H4 (cell line): ENCODE measurements at places on chromosomes 6 and 20. TPM values are rescaled to one million over a fixed set of nuclear protein-coding genes. Genes with fewer than 3 reads are reported as not detected.

Gene BPIFB2
- not detected in 2 replicates for total RNA-seq

Gene COQ3
- total RNA-seq: 19.0 and 21.5 TPM in 2 replicates

Gene CST7
- total RNA-seq: 0.94 and 1.1 TPM in 2 replicates

Gene OGFRL1
- total RNA-seq: 3.2 and 5.1 TPM in 2 replicates

Gene RIN2
- 13.7 and 18.5 TPM in 2 replicates for total RNA-seq

Gene C6orf118
- not detected in 2 replicates for total RNA-seq

Gene SALL4
- total RNA-seq: not detected in 2 replicates

Gene TP53TG5
- not detected in 2 replicates for total RNA-seq

GRCh38 chr6:111624401-111625098 lies 18.9 kb upstream of the TRAF3IP2 start:
- DNase-seq: no peak

DNA sequence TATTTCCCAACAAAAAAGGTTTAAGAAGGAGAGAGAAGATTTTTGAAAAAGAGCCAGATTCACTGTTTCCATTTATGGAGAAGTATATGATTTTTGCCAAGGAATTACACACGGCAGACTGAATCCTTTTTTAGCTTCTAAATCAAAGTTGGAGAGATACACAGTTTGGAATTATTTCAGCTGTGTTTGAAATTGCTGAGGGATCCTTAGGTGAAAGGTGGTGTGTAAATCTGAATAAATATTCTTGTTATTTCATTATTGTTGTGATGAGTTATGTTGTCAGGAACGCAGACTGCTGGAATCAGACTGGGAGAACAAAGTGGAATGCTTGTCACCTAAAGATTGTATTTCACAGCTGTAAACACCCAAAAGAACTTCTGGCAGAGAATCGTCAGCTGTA lies 168.5 kb upstream of the AKIRIN2 start:
- no peak for DNase-seq

- peak; percentile 12 for DNase-seq
Measured at GRCh38 chr6:129331450-129332138, 378.4 kb downstream of the ARHGAP18 start.

DNA sequence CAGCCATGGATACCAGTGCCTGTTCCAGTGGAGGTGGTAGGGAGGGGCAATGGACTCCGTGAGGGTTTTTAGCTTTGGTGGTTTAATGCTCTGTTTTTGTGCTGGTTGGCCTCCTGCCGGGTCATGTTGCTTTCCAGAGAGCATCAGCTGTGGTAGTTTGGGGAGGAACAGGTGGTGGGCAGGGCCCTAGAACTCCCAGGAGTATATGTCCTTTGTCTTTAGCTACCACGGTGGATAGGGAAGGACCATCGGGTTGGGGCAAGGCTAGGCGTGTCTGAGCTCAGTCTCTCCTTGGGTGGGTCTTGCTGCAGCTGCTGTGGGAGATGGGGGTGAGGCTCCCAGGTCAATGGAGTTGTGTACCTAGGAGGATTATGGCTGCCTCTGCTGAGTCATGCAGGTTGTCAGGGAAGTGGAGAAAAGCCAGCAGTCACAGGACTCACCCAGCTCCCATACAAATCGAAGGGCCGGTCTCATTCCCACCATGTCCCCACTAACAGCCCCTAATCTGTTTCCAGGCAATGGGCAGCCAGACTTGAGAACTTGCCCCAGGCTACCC lies 38.9 kb downstream of the MRAP2 start:
- DNase-seq: no peak

GRCh38 chr20:50246367-50247195 lies 56.0 kb downstream of the CEBPB start:
- no peak for DNase-seq

DNA sequence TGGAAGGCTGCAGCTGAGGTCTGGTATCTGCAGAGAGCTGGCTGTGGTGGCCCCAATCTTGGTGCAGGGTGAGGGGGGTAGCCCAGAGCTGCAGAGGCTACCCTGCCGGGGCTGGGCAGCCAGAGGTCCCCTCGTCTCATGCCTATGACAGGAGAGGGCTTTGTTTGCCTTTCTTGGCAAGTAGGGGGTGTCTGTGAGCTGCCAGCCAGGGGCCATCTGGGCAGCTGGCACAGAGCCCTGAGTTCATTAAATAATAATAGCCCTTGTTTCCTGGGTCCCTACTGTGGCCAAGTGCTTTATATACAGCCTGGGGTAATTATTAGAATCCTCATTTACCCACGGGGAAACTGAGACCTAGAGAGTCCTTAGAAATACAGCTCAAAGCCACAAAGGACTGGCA lies 66.6 kb downstream of the EZR start:
- peak; percentile 11 for DNase-seq

DNA sequence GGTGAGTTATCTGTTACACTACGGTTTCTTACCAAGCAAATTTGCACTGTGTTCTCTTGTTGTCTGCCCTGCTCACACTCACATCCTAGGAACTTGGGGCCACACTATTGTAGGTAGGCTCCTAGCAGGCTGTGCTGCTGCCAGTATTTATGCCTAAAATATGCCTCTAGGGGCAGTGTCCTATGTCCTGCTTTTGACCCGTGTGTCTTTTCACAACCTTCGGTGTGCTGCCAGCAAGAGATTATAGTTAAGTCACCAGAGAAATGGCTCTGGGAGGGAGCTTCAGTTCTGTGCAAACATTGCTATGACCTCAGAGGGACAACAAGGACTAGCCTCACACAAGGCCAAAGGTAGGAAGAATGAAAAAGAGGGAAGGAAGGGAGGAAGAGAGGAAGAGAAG lies 8.9 kb upstream of the TAAR5 start:
- peak; percentile 31 for DNase-seq

GRCh38 chr6:89432875-89433251 lies at the start of gene ANKRD6:
Gene ANKRD6 (plus strand): TSS chr6:89433152. CDS start chr6:89566977, 133,825 bp downstream.
- DNase-seq: peak; percentile 14

GRCh38 chr20:24388828-24389380 lies 80.5 kb upstream of the SYNDIG1 start:
- peak; percentile 16 for DNase-seq

DNA sequence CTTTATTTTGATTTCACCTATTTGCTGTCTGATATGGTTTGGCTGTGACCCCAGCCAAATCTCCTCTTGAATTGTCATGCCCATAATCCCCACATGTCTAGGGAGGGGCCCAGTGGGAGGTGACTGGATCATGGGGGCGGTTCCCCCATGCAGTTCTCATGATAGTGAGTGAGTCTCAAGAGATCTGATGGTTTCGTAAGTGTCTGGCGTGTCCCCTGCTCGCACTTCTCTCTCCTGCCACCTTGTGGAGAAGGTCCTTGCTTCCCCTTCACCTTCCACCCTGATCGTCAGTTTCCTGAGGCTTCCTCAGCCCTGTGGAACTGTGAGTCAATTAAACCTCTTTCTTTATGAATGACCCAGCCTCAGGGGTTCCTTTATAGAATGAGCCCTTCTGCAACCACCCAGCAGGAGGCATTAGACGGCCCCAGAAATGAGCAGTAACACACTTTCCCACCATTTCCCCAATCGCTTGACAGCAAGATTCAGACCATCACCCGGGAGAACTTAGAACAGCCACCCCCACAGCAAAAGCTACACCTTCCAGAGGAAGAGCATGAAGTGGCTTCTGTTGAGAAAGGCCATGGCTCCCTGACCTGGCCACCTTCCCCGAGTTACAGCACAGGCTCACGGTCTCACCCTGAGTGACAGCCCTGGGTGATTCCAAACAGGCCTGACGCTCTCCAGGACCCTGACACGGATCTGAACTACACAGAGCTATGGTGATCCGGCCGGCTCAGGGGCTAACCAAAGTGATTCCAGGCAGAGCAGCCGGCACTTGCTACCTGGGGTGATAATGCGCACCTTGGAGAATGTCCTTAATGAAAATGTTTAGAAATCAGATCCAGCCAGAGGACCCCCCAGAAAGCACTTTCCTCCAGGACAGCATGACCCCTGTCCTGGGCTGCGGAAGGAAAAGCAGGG lies 131.2 kb upstream of the CDH4 start:
- DNase-seq: peak; percentile 76

DNA sequence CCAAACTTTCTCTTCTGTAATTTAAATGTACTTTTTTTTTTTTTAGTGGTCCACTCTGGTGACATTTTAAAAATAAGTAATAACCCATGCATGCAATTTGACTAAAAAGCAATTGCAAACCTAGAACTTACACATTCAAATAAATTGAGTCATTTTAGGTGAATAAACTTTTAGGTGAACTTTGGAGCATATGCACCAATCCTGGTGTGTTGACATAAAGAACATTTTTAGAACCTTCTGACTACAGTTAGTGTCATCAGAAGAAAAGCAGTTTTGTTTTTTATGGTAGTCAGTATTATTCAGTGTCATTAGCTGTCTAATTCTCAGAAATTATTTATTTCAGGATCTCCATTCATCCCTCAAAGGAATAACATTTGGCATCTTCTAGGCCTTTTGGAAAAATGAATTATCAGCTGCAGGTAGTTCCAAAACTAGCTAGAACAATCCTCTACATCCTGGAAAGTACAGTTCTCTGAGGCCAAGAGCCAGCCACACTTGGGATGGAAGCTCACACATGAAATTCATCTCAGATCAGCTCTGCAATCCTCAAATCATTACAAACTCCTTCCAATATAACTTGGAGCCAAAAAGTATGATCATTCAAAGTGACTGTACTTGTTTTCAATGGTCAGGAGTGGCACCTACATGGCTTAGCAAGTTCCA lies 38.5 kb upstream of the SIM1 start:
- no peak for DNase-seq

- no peak for DNase-seq
Measured at GRCh38 chr6:150333585-150333941, 35.2 kb upstream of the IYD start.

DNA sequence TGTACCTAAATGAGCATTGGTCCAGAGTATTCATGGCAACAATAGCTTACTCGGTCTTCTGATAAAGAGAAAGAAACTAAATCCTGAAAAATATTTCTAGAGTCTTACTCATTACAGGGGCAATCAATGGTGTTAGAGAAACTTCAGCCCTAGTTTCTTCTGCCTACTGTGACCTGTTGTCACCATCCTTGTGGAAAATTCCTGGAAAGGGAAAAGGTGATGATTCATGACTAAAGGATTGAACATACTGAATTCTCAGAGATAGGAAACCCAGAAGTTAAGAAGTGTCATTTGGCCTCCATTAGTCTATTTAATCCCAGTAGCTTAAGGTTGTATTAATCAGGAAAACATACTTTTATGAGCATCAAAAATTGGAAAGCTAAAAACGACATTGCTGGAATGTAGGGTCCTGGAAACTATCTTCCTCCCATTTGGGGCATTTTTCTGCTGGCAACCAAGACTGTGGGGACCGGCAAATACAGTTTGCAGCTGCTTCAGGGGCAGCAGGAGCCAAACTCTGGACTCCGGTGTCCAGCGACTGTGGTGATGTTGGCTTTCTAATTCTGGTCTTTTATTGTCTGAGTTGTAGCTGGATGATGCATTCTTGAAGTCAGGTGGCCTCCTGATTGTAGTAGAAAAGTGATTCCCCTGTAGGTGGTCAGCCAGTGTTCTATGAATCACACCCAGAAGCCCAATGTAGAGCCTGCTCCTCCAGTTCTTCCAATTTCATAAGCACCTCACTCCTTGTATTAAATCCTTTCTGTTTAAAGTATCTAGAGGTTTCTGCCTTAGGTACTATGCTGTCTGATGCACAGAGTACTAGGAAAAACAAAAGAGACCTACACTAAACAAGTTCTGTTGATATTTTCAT lies 67.6 kb downstream of the LCA5 start:
- no peak for DNase-seq

DNA sequence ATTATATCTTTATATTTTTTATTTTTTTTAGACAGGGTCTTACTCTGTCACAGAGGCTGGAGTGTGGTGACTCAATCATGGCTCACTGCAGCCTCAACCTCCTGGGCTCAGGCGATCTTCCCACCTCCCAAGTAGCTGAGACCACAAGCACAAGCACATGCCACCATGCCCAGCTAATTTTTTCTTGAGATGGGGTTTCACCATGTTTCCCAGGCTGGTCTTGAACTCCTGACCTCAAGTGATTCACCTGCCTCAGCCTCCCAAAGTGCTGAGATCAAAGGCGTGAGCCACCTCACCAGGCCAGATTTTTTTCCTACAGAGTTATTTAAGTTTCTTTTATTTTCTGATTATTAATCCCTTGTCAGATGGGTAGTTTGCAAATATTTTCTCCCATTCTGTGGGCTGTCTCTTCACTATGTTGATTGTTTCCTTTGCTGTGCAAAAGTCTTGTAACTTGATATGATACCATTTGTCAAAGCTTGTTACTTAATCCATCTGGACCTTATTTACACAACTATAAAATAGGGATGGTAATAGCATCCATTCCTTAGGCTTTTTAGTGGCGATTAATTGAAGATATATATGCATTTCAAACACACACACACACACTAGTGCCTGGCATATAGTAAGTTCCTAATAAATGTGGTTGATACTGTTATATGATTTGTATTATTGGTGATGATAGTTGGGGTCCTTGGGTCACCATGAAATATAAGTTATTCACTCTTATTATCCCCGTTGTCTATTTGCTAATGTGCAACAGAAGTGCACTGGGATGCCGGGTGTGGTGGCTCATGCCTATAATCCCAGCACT lies 187.1 kb downstream of the BCAS1 start:
- DNase-seq: peak; percentile 48

- no peak for DNase-seq
Measured at GRCh38 chr6:12404651-12405050, 114.5 kb downstream of the EDN1 start.

- DNase-seq: no peak
Measured at GRCh38 chr6:147418523-147418922, 90.0 kb upstream of the SAMD5 start.

GRCh38 chr6:79862711-79863110 lies 84.6 kb downstream of the ELOVL4 start:
- no peak for DNase-seq

DNA sequence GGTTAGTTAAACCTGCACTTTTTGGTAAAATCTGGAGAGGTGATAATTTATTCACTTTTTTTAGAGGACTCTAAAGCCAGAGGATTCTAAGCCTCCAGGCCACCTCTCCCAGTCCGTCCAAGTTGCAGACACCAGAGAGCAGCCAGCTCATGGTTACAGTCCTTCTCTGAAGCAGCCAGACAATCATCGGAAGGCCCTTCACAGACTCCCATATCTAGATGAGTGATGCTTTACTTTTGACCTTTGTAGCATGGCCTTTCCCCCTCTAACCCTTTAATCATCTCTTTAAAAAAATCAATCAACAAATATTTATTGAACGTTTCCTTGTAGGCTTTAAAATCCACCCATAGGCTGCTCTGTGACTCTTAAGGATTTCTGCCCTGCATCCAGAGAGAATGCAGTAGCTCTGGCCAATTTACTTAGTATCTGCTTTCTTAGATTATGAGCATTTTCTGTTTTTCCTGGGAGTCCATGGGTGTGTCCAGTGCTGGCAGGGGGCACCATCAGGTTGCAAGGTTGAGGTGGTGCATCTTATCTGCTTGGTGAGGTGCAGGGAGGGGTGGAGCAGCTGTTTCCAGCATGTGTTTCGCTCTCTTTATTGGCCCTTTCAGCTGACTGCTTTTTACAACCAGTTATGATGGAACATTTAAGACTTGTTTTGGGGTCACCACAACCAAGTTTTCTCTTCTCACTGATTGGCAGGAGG lies 58.6 kb downstream of the JARID2 start:
- no peak for DNase-seq
